ENCODE measurements at places on chromosomes 13 and 19.

DNA sequence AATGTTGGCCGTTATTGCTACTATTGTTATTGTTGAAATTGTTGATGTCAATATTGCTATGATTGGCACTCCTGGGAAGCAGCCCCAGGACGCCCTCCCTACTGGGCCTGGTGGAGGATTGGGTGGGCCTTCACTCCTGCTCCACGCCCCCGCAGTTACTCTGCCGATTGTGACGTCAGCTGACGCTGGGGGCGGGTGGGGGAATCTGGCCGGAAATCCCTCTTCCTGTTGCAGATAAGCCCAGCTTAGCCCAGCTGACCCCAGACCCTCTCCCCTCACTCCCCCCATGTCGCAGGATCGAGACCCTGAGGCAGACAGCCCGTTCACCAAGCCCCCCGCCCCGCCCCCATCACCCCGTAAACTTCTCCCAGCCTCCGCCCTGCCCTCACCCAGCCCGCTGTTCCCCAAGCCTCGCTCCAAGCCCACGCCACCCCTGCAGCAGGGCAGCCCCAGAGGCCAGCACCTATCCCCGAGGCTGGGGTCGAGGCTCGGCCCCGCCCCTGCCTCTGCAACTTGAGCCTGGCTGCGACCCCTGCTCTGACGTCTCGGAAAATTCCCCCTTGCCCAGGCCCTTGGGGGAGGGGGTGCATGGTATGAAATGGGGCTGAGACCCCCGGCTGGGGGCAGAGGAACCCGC lies at the start of gene ETV2:
Gene ETV2, plus strand, starts transcription at position 231 of the 637 bp plus-strand sequence. CDS start 716 bp downstream, outside the sequence.
- DNase-seq = no peak

- no peak for DNase-seq
Measured at GRCh38 chr13:106089261-106089980, 446.0 kb downstream of the EFNB2 start.

DNA sequence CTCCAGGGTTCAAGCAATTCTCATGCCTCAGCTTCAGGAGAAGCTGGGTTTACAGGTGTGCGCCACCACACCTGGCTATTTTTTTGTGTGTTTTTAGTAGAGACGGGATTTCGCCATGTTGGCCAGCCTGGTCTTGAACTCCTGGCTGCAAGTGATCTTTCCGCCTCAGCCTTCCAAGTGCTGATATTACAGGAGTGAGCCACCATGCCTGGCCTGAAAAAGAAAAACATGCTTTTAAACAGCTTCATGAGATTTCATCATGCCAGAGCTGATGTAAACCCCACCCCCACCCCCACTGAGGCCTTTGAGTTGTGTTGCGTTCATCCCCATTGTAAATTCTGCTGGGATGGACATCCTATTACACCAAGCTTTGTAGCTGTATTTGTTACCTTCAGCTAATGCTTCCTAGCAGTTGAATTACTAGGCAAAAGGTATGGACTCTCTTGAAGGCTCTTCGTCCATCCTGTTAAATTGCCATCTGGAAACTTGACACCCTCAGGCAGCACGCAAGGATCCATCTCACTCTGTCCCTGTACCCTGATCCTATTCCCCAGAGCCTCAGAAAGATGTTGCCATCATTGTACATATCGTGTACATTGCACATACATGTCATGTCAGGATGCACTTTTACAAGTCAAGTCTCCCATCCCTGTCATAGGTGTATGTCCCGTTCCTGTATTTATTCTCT lies 47.3 kb downstream of the NFIX start:
- no peak for DNase-seq

DNA sequence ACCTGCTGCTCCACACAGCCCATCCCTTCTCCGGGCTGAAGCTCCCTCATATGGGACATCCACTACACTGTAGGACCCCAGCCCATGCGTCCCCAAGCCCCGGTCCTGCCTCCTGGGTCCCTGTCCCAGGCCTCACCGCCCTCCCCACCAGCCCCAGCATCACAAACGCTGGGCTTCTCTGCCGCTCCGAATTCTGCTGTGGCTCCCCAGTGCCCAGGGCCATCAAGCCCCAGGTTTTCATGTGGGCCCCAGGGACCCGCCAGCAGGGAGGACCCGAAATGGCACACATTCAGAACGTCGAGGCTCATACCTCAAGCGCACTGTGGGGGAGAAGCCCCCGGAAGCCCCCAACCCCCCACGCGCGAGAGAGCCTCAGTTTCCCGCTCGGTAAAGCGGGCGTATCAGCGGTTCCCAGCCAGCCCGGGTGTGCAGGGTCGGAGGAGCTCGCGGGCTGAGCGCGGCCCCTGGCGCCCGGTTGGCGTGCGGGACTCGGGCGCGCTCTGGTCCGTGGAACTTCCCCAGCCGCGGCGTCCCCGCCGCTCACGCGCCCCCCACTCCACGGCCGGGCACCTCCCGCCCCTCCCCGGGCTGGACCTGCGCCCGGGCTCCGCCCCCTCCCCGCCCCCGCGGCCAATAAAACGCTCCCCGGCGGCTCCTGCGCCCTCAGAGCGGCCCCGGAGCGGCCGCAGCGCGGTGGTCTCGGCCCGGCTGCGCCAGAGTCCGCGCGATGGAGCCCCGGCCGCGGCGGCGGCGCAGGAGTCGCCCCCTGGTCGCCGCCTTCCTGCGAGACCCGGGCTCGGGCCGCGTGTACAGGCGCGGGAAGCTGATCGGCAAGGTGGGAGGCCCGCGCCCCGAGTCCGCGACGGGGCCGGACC lies at the start of gene PLK5:
Gene PLK5, plus strand, starts transcription at position 666 of the 875 bp plus-strand sequence. CDS start 2,920 bp downstream, outside the sequence.
- DNase-seq = no peak

DNA sequence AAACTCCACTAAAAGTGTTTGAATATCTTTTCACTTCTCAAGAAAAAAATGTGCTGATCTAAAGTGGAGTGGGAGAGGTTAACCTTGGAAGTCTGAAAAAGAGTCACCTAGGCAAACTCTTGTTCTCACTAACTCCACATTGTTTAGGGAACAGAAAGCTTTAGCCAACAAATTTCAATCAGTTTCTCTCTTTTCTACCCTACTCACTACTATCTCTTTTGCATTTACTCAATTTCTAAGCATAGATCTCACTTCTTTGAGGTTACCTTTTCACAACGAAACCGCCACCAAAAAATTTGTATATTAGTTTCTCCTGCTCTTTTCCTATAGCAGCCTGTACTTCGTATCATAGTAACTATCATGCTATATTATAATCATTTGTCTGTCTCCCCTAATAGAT lies 6.3 kb downstream of the NHLRC3 start:
- no peak for DNase-seq

GRCh38 chr13:94020833-94021232 lies 458.6 kb downstream of the DCT start:
- DNase-seq = no peak

GRCh38 chr13:114108141-114108761 lies 24.2 kb downstream of the RASA3 start:
- DNase-seq = no peak
